CD4-positive, alpha-beta T cell treated with Interleukin-21 for 1 hour (primary cell): ENCODE measurements at places on chromosomes 16 and 17.

- DNase-seq = no peak
Observed at GRCh38 chr17:57368637-57369336, 112.5 kb downstream of the MSI2 start.

GRCh38 chr16:53678756-53679343, 24.8 kb downstream of the RPGRIP1L start:
- no peak for DNase-seq

DNA sequence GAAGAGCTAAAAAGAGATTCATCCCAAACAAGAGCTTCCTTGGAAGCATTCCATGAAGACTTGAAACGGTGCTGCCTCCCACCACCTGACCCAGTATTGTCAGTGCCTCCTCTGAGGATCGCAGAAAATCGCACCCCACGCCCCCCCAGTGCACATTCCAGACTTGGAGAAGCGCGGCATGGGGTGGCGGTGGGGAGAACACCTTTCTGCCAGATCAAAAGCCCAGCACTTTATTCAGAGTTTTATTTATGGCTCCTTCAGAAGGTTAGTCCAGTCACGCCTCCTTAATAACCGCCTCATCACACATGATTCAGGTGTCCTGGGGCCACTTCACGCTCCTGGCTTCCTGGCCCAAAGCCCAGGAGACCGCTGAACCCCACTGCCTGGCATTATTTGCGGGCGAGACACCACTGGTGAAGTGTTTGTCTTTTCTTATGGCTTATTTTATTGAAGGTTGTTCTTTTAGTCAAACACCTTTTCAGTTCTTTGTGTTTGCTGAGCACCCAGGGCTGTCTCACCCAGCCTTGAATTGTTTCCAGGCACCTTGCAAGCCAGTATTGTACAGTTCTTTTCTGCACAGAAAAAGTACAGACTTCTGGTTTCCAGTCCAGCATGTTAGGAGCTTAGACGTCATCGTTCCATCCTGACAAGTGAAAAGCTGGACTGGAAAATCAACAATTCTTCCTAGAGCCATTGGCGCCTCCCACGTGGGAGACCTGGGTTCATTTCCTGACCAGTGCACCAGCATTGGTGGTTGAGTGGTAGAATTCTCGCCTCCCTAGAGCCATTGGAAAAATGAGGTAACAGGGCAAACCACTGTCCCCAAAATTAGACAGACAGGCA, 79.6 kb upstream of the CACNG5 start:
- no peak for DNase-seq

DNA sequence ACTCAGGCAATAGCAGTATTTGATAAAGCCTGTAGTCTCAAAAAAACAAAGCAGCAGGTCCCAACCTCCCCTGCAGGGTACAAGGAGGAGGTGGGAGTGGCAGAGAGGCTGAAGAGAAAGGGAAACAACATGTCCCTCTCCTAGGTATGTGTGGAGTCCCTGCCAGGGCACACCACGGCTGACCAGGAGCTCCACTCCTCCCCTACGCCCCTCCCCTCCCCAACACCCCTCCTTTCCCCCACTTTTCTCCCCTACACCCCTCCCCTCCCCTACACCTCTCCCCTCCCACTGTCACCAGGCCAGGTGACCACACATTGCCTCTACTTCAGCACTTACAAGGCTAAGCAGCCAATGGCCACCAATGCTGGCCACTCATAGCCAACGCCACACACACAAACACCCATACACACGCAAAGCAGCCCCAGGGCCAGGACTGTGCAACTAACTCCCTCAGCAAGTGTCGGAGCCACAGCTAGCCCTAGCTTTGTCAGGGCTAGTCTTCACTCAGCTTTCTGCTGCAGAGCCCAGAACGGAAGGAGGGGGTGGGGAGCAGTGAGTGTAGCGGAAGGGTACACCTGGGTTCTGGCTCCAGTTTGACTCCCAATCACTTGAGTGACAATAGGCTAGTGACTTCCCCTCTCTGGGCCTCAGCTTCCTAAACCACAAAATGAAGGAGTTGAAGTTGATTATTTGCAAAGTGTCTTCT, 8.2 kb downstream of the CAVIN1 start:
- DNase-seq = peak; percentile 35

DNA sequence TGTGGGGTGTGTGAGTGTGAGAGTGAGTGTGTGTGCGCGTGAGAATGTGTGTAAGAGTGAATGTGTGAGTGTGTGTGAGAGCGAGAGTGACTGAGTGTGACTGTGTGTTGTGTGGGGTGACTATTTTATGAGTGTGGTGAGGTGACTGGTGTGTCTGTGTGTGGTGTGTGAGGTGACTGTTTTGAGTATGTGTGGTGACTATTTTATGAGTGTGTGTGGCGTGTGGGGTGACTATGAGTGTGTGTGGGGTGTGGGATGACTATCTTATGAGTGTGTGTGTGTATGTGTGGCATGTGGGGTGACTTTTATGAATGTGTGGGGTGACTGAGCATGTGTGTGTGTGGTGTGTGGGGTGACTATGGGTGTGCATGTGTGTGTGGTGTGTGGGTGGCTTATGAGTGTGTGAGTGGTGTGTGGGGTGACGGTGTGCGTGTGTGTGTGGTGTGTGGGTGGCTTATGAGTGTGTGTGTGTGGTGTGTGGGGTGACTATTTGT, 152.9 kb upstream of the PLCG2 start:
- DNase-seq = no peak

GRCh38 chr17:46764709-46765401, 53.6 kb downstream of the WNT3 start:
- no peak for DNase-seq

DNA sequence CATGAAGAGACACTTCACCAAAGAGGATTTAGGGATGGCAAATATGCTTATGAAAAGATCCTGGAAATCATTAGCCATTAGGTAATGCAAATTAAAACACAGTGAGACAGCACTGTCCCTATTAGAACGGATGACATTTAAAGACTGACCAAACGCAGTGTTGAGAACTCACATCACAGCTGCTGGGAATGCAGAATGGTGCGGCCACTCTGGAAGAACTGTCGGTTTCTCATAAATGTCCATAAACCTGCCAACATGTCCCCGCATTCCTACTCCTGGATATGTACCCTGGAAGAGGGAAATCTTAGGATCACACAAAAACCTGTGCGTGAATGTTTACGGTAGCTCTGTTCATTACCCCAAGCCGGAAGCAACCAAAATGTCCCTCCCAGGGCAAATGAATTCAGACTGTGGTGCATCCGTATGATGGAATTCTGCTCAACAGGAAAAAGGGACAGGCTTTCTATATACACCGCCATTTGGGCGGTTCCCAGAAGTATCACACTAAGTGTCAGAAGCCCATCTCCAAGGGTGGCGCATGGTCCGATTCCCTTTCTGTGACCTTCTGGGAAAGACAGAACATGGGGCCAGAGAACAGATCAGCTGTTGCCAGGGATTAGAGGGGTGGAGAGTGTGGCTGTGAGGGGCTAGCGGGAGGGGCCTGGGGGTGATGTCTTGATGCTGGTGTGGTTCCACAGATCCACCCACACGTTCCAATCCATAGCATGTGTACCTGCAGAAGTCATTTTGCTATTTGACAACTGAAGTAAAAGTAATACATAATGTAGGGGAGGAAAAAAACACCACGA, 197.2 kb upstream of the CHMP6 start:
- no peak for DNase-seq

DNA sequence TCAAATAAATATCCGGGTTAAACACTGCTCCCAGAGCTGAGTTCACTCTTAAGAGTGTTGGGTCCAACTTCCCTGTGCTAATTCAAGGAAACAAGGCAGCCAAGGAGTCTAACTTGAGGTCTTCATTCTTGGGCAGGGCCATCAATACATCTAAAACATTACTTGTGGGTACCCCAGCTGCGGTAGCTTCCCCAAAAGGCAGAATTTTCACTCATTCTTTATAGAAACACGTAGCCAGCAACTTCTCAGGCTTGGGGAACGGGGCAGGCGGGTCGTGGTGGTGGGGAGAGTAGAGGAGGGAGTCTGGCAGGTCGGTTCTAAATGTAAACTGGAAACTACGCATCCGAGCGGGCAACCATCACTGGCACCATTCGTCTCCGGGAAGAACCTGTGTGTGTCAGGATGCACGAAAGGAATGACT, 666 bp upstream of the METTL9 start:
- no peak for DNase-seq

GRCh38 chr16:24700549-24701392, 28.7 kb upstream of the TNRC6A start:
- no peak for DNase-seq

GRCh38 chr16:47073223-47074155, 70.3 kb downstream of the NETO2 start:
- DNase-seq = no peak

GRCh38 chr17:65576939-65577338, 15.5 kb upstream of the AXIN2 start:
- no peak for DNase-seq

- DNase-seq = no peak
Observed at GRCh38 chr16:30655815-30656347, 2.4 kb upstream of the FBRS start.
